ENCODE measurements at places on chromosomes 12 and 14. TPM values are rescaled to one million over a fixed set of nuclear protein-coding genes. Genes with fewer than 3 reads are reported as not detected.
A peak's percentile ranks its signal among the peaks of the same experiment; 100 is the strongest.

DNA sequence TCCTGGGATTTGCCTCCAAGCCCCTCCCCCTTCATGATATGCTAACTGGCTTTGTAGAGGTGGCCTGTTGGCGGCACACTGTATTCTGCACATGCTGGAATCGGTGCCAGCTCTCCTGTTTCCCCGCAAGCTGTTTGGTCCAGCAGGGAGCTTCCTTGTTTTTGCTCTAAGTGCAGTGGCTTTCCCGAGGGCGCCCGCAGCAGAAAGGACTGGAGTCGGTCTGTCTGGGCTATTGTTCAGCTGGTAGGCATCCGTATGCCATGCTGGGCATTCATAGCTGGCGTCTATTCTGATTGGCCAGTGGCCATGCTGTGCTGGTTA, 88.9 kb upstream of the MED13L start:
- DNase-seq, result peak; percentile 65

DNA sequence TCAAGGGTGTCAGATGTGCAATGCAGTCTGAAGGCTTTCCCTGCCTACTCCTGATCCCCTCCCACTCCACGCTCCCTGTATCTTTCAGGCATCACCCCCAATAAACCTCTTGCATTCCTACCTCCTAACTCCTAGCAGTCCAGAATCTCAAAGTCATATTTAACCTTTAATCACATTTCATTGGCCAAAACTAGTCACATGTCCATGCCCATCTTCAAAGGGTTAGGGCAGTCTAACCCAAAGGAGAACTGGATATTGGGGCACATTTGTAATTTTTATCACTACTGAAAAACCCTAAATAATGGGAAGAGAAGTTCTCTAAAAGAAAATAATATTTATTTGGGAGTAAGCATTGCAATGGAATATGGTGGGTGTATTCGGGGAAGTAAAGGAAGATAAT, 5.4 kb upstream of the C12orf75 start:
- DNase-seq, result no peak

- no peak for DNase-seq
Observed at GRCh38 chr14:23104591-23105347, at the start of gene CIROP. Gene CIROP, minus strand, starts transcription at chr14:23104989. Its CDS starts 69 bp downstream, at chr14:23104920.

DNA sequence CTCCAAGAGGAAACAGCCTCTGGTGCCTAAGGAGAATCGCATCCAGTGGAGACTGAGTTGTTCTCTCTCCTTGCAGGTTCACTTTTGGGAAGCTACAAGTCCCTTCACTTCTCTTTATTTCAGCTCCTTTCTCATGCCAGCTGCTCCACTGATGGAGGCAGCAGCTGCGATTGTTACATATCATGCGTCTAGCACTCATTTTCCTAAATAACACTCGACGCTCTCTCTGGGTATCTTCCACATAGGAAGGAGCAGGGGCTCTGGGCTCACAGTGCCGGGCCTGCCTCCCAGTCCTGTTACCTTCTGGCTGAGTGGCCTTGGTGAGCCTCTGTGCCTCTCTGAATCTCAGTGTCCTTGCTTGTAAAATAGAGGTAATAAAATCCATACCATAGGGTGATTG, 162.6 kb upstream of the HIF1A start:
- DNase-seq, result no peak

DNA sequence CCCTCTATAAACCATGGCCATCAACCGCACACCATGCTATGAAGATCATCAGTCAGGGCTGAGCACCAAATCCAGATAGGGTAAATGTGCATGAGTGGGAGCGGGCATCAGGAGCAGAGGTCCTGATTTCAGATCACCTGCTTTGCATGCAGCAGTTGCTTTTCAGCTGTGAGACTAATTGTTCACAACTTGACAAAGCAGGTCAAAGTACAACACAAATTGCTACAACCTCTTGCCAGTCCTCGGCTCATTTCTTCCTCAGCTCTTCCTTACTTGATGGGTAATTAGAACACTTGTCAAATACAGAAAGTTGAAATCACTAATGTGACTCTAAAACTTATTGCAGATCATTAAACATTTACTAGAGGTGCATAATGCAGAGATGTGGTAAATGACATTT, 171.6 kb downstream of the PPM1H start:
- no peak for DNase-seq

- no peak for DNase-seq
Observed at GRCh38 chr12:124769881-124770512, 93.7 kb downstream of the SCARB1 start.

DNA sequence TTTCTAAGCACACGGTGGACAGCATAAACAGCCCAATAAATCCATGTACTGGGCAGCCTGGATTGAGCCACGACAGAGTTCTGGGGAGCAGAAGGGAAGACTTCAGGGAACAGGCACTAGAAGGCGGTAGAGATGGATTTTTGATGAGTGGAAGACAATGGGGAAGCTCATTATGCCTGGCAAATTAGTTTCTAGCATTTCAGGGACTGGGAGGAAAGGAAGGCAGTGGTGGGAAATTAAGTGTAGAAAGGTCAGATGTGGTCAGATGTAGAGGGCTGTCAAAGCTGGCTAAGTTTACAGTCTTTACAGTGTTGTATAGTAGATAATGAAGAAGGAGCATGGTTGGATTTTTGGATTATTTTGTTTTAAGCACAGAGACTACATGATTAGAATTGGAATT, 9.2 kb downstream of the EGLN3 start:
- no peak for DNase-seq

DNA sequence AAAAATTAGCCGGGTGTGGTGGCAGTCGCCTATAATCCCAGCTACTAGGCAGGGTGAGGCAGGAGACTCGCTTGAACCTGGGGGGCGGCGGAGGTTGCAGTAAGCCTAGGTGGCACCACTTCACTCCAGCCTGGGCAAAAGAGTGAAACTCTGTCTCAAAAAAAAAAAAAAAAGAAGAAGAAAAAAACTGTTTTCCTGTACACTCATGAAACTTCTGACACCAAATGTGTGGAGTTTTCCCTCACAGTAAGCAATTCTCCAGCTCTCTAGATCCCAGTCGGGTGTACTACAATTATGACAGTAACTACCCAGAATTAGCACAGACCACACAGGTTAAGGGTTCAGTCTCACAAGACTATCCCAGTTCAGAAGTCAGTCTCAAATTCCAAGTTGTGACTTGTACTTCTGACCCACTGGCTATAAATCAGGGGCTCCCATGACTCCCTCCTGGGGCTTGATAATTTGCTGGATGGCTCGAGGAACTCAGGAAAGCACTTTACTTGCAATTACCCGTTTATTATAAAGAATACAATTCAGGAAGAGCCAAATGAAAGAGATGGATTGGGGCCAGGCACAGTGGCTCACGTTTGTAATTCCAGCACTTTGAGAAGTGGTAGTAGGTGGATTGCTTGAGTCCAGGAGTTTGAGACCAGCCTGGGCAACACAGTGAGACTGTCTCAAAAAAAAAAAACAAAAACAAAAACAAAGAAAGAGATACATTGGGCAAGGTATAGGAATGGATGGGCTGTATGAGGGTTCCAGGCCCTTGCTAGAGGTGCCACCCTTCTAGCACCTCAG, 12.4 kb upstream of the ARF6 start:
- DNase-seq, result no peak

- DNase-seq, result peak; percentile 51
Observed at GRCh38 chr14:101948666-101949216, 15.6 kb upstream of the DYNC1H1 start.

STAB2 gene
- total RNA-seq, result 0.05 TPM

IL23A gene
- not detected for total RNA-seq
